ENCODE measurements at places on chromosomes 2 and 18.

DNA sequence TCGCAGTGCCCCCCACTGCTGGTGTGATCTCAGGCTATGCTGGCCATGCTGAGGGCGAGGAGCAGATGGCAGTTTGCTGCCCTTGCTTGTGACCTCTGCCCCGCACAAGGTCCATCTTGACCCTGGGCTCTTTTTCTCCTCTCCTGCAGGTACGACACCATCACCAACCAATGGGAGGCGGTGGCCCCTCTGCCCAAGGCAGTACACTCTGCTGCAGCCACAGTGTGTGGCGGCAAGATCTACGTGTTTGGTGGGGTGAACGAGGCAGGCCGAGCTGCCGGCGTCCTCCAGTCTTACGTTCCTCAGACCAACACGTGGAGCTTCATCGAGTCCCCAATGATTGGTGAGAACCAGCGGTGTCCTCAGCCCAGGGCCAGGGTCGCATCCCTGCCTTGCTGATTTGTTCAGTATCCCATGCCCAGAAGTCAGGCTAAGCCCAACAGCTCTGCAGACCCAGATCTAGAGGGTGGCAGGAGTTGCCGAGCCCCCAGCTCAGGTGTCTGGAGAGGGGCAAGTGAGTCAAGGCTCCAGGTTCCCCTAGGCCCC lies 223.8 kb downstream of the ATAD2B start:
- no peak for DNase-seq

DNA sequence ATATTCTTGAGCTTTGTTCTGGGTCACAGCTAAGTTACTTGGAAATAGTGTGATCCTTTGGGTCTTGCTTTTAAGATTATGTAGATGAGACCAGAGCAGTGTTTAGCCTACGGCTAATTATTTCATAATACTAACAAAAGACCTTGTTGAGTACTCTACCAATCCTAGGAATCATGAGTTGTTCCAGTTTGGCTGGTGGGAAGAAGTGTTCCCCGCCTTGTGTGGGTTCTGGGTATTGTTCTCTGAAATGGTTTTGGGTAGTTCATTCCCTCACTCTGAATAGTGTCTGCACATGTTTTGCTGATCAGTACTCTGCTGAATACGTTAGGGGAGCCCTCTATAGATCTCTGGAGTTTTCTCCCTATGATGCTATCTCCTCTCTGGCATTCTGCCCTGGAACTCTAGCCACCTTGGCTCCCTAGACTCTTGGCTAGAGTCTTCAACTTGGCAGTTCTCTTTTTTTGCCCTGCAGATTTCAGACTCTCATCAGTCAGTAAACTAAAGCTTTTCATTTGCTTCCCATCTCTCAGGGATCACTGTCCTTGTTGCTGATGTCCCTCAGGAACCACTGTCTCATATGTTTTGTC lies 48.4 kb downstream of the NEMP2 start:
- DNase-seq: no peak

DNA sequence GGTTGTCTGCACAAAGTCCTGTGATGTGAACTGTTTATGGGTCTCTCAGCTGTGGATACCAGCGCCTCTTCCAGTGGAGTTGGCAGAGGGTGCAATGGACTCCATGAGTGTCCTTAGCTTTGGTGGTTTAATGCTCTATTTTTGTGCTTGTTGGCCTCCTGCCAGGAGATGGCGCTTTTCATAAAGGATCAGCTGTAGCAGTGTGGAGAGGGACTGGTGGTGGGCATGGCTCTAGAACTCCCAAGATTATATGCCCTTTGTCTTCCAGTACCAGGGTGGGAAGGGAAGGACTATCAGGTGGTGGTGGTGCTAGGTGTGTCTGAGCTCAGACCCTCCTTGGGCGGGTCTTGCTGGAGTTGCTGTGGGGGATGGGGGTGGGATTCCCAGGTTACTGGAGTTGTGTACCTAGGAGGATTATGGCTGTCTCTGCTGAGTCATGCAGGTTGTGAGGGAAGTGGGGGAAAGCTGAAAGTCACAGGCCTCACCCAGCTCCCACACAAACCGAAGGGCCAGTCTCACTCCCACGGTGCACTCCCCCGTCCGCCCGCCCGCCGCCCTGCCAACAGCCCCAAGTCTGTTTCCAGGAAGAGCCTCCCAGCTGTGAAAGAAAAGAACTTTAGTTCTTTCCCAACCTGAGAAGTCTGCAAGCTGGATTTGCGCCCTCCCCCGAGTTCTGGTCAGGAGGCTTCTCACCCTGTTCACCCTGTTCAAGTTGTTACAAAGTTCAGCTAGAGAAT lies 108.1 kb downstream of the MARCO start:
- no peak for DNase-seq

GRCh38 chr2:65818873-65819451 lies 386.6 kb upstream of the SPRED2 start:
- no peak for DNase-seq

- no peak for DNase-seq
These were observed 274.8 kb downstream of the PDE11A start for GRCh38 chr2:177797808-177798207.

All from stimulated activated CD4-positive, alpha-beta T cell treated with anti-CD3 and anti-CD28 coated beads, Interleukin-1b, Interleukin-23, amount 100 ng/mL, for 1 hour (primary cell).